Naive thymus-derived CD4-positive, alpha-beta T cell (primary cell): ENCODE measurements at places on chromosomes 2 and 18. TPM values are rescaled to one million over a fixed set of nuclear protein-coding genes. Genes with fewer than 3 reads are reported as not detected.
A peak's percentile ranks its signal among the peaks of the same experiment; 100 is the strongest.

Gene ZNF385B
- total RNA-seq = not detected

Gene FIGN
- 0.05 TPM for total RNA-seq

Gene TANC1
- 0.39 TPM for total RNA-seq

Gene SP100
- total RNA-seq = 391 and 401 TPM in 2 replicates

Gene CREB1
- total RNA-seq = 134 TPM

Gene NETO1
- not detected for total RNA-seq

Gene NTSR2
- not detected for total RNA-seq

Gene GPR55
- total RNA-seq = 2.5 TPM

Gene C18orf63
- total RNA-seq = not detected

Gene TMEM163
- 0.71 TPM for total RNA-seq

DNA sequence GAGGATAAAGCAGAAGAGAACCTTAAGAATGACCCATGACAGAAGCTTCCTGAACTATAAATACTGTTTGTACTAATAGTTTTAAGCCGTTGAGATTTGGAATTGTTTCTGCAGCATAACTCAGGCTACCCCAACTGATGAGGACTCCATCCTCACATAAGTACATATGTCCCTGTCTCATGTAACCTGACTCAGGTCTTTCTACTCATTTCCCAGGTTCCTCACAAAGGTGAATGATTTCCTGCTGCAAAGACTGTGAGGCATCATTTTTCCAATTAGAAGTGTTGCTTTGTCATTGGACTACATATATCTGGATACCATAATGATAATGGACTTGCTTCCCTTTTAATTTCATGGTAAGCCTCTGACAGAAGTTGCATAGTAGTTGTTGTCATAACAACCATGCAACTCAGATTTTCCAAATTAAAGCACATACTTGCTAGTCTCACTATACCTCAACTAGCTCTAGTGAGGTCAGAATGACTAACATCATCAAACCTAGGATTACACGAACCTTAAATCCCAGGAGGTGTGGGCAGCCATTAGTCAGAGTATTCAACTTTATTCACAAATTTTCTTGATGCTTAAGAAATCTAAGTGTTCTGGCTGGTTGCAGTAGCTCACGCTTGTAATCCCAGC lies 38.0 kb upstream of the NEDD4L start:
- H3K36me3 ChIP-seq = no peaks in the 10 kb centered on the region
- no peak overlapping the region for H3K4me3 ChIP-seq
- no peaks in the 10 kb centered on the region for H3K27me3 ChIP-seq
- H3K27ac ChIP-seq = no peak overlapping the region

DNA sequence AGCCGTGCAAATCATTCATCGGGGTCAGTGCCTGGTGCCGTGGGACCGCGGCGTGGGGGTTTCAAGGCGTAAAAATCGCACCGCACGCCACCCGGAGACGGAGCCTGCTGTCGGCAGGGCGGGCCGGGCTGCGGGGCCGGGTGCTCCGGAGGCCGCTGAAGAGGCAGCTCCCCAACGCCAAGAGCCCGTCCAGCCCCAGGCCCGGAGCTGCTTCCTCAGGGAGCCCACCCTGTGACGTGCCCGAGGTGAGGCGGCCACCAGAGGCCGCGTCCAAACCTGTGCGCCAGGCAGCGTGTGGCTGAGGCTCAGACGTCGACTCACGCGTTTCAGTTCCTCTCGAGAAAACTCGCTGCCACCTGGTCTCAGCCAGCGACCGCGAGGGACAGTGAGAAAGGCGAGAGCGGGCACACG lies 98.1 kb downstream of the NFATC1 start:
- no peak for DNase-seq
- H3K4me3 ChIP-seq = no peak overlapping the region

GRCh38 chr18:37122877-37123276 lies 293.9 kb downstream of the KIAA1328 start:
- H3K36me3 ChIP-seq = no peaks in the 10 kb centered on the region
- no peak overlapping the region for H3K4me3 ChIP-seq
- DNase-seq = no peak

GRCh38 chr2:110173523-110173922 lies 31.3 kb downstream of the NPHP1 start:
- H3K4me3 ChIP-seq = no peak overlapping the region
- no peaks in the 10 kb centered on the region for H3K4me1 ChIP-seq
- no peak for DNase-seq

DNA sequence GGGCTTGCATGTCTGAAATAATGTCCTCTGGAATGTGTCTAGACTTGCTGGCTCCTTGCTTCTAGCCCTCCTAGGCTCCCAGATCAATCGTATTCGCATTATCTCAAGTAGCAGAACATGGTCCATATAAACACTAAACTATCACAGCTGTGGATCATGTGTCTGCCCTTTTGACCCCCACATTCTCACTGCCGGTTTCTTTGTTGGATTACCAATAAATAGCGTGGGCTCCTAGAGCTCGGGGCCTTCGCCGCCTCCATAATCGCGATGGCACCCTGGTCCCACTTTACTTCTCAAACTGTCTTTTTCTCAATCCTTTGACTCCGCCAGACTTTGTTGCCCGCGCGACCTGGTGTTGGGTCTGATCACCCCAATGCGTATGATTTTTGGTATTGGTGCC lies 6.3 kb upstream of the SCYGR8 start:
- no peaks in the 10 kb centered on the region for H3K27me3 ChIP-seq
- no peaks in the 10 kb centered on the region for H3K4me1 ChIP-seq
- no peak overlapping the region for H3K27ac ChIP-seq
- no peak overlapping the region for H3K4me3 ChIP-seq
- H3K36me3 ChIP-seq = no peaks in the 10 kb centered on the region

GRCh38 chr2:51633073-51633472 lies 601.1 kb upstream of the NRXN1 start:
- DNase-seq = no peak
- H3K4me1 ChIP-seq = no peaks in the 10 kb centered on the region
- H3K27me3 ChIP-seq = no peaks in the 10 kb centered on the region

DNA sequence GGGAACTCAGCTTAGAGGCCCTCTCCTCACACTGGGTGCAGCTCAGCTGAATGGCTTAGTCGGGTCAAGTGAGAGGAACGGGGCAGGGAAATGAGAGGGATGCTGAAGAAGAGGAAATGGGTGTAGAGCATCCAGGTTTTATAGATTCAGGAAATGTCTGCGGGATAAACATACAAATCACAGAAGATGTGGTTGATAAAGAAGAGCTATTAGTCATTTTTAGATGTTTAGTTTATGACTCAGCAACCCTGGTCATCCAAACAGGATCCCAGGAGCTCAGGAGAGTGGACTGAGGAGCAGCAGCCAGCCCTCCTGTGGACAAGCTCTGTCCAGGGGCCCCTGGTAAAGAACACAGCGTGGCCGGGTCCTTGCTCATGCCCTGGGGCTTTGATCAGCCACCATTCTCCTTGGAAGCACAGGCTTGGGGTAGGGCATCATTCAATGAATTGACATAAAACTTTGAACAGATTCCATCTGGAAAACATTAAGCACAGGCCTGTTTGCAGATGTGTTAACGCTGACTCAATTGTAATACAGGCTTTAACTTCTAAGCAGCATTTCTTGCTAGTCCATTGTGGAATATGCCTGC lies 83.0 kb downstream of the NPAS2 start:
- no peak overlapping the region for H3K27ac ChIP-seq
- no peaks in the 10 kb centered on the region for H3K27me3 ChIP-seq
- H3K4me3 ChIP-seq = no peak overlapping the region
- H3K4me1 ChIP-seq = no peaks in the 10 kb centered on the region

- H3K4me3 ChIP-seq = no peak overlapping the region
- no peak for DNase-seq
- no peaks in the 10 kb centered on the region for H3K27me3 ChIP-seq
- no peaks in the 10 kb centered on the region for H3K36me3 ChIP-seq
Measured at GRCh38 chr18:63307551-63308200, 11.9 kb downstream of the BCL2 start.

GRCh38 chr2:220940646-220941045 lies 631.5 kb downstream of the EPHA4 start:
- no peak for DNase-seq
- no peak overlapping the region for H3K4me3 ChIP-seq
- H3K36me3 ChIP-seq = no peaks in the 10 kb centered on the region
- H3K4me1 ChIP-seq = no peaks in the 10 kb centered on the region
- H3K27me3 ChIP-seq = no peaks in the 10 kb centered on the region

- no peaks in the 10 kb centered on the region for H3K27me3 ChIP-seq
- H3K36me3 ChIP-seq = no peaks in the 10 kb centered on the region
- peaks cover 4% of the 10 kb centered on the region for H3K4me1 ChIP-seq
- peak within 1 kb of the TSS; percentile 51 for H3K27ac ChIP-seq
Measured at GRCh38 chr2:170770008-170770605, at the start of gene ERICH2. TSS of gene ERICH2 (plus strand) at chr2:170770378. CDS start at chr2:170770682, 304 bp downstream.

DNA sequence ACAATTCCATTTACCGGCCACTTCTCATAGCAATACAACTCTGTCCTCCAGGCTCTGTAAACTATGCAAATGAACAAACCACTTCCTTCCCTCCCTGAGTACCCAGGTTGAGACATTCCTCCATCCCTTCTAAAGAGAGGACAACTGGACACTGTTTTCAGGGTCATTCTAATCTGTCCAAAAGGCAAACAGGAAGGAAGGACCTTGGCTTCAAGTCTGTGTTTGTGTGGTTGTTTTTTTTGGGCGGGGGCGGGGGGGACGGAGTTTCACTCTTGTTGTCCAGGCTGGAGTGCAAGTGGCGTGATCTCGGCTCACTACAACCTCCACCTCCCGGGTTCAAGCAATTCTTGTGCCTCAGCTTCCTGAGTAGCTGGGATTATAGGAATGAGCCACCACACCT lies 3.3 kb downstream of the TFCP2L1 start:
- no peaks in the 10 kb centered on the region for H3K27me3 ChIP-seq
- H3K4me1 ChIP-seq = no peaks in the 10 kb centered on the region
- H3K27ac ChIP-seq = no peak overlapping the region
- DNase-seq = no peak
- H3K36me3 ChIP-seq = no peaks in the 10 kb centered on the region

- no peak for DNase-seq
- no peak overlapping the region for H3K4me3 ChIP-seq
- no peak overlapping the region for H3K27ac ChIP-seq
Measured at GRCh38 chr2:186827411-186827810, 21.6 kb downstream of the ZSWIM2 start.

DNA sequence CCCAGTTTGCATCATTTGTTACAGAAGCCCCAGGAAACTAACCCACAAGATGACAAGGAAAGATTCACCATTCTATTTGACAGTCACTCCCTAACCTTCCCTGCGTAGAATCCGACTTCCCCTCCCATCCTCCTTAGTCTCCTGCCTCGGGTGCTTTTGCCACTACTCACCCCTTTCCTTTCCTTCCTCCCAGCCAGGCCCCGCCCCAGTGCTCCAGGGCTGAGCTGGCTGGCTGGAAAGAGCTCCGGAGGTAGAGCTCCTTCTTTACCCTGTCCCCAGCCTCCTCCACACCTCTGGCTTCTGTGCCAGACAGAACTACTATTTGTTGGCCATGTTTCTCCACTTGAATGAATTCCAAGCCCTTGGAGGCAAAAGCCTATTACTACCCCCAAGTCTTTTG lies 317.6 kb upstream of the NCKAP5 start:
- no peaks in the 10 kb centered on the region for H3K36me3 ChIP-seq
- H3K4me3 ChIP-seq = no peak overlapping the region
- H3K27me3 ChIP-seq = no peaks in the 10 kb centered on the region
- H3K27ac ChIP-seq = no peak overlapping the region
- no peaks in the 10 kb centered on the region for H3K4me1 ChIP-seq
- DNase-seq = no peak

DNA sequence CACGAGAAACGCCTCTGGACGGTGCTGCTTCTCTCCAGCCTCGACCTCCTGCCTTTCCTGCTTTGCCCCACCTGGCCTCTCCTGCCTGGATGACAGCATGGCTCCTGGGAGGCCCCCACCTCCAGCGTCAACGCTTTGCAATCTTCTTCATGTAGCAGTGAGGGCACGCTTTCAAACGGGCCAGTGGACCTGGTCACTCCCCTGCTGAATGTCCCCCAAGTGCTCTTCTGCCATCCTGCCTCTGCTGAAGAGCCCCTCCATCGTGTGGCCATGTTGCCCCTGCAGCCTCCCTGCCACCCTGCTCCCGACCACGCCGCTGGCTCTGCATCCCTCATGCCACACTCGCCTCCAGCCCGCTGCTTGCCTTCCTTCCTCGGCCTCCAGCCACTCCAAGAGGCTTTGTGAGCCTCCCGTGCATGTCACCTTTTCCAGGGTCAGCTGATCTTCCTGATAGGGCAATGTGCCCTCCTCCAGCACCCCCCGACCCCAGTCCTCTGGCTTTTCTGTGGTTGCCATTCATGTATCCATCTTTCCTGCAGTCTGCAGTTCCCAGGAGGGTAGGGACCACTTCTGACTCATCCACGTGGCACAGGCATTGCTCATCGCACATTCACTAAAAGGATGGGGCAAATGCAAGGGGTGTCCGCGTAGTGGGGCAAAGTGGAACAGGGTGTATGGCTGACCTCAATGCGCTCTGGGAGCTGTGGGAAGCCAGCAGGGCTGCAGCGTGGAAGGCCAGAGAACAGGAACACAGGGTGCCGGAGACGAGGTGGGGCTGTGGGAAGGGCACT lies 268.8 kb downstream of the TWIST2 start:
- no peak for DNase-seq
- H3K36me3 ChIP-seq = peaks cover 17% of the 10 kb centered on the region
- no peaks in the 10 kb centered on the region for H3K4me1 ChIP-seq
- H3K27me3 ChIP-seq = no peaks in the 10 kb centered on the region
- no peak overlapping the region for H3K27ac ChIP-seq
- H3K4me3 ChIP-seq = no peak overlapping the region

GRCh38 chr2:15939854-15940660 lies at the start of gene MYCN:
TSS of gene MYCN (plus strand) at chr2:15940550. CDS start at chr2:15942065, 1,515 bp downstream.
- no peaks in the 10 kb centered on the region for H3K36me3 ChIP-seq
- no peaks in the 10 kb centered on the region for H3K4me1 ChIP-seq
- peak within 1 kb of the TSS; percentile 52 for H3K4me3 ChIP-seq
- H3K27me3 ChIP-seq = no peaks in the 10 kb centered on the region

DNA sequence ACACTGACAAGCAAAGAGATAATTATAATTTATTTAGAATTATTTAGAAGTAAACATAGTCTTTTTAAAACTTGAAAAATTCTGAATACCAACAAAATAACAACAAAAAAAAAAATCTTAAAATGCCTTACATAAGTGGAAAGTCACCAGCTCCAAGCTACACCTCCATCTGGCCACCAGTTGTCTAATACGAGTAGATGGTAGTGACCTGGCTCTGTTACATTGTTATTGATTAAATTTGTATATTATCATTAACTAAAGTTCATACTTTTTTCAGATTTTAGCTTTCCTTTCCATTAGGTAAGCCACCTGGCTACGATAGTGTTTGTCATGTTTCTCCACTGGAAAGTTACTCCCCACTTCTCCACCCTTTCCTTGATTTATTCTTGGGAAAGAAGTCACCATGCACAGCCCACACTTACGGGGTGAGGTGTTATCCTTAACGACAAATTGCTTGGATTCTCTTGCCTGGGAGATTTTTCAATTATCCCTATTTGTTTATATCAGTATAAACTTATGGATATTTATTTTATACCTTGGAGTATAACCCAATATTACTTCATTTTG lies 464.5 kb upstream of the CHAC2 start:
- no peak for DNase-seq
- H3K4me1 ChIP-seq = no peaks in the 10 kb centered on the region
- no peaks in the 10 kb centered on the region for H3K27me3 ChIP-seq
- H3K4me3 ChIP-seq = no peak overlapping the region
- H3K27ac ChIP-seq = no peak overlapping the region
- H3K36me3 ChIP-seq = no peaks in the 10 kb centered on the region
